ENCODE measurements at places on chromosomes 12 and 14.

DNA sequence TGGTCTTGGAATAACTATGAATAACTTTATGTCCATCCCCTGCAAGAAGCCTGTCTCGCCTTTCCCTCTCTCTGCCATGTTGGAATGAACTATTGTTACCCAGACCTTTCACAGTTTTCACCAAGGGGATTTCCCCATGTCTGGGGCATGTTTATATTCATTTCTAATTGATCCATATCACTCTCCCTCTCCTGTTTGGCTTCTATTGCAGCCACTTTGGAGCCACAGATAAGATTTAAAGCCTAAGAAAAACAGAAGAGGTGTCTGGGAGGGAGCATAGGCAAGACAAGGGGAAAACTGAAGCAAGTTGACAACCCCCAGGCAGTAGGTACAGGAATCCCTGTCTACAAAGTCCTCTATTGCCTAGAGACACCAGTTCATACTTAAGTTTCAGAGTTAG lies 41.0 kb upstream of the FOXJ2 start:
- DNase-seq, result no peak

DNA sequence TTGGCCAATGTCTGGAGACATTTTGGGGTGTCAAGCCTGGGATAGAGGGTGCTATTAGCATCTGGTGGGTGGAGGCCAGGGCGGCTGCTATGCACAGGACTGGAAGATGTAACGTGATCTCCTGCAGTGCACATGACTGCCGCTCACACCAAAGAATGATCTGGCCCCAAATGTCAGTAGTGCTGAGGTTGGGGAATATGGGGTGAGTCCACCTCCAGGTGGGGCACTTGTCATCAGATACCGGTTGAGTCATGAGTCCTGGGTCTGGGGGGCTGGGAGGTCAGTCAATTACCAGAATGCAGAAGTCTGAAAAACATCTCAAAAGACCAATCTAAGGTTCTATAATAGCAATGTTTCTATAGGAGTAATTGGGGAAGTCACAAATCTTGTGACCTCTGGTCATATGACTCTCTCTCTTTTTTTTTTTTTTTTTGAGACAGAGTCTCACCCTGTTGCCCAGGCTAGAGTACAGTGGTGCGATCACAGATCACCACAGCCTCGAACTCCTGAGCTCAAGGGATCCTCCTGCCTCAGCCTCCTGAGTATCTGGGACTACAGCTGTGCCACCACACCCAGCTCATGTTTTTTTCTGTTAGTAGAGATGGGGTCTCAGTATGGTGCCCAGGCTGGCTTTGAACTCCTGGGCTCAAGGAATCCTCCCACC lies 6.0 kb upstream of the SDSL start:
- no peak for DNase-seq

GRCh38 chr12:64059685-64060084 lies 162.4 kb downstream of the KICS2 start:
- no peak for DNase-seq

DNA sequence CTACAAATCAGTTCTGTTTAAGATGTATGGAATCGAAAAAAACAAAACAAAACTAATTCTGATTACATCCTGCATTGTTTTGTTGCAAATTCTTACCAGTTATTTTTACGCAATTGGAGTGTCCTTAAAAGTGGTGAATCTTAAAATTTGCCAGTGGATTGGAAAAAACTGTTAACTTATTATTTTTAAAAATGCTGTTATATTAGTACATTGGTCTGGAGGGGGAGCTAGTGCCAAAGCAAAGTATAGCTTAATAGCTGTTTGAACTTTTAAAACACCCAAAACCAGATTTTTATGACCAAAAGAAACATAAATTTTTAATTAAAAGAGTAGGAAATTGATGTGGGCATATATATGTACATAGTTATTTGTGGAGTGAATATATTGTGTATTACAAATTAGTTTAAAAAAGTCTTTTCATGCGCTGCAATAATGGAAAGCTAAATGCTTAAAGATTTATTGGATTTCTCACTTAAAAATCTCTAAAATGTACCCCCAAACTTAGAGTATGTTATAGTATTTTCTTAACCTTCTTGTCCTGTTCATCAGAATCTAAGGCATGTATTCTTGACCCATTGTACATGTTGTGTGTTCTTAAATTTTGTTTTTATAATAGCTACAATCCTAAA lies 2.5 kb downstream of the FUT8 start:
- DNase-seq, result peak; percentile 31

GRCh38 chr12:3661028-3661427 lies 91.9 kb downstream of the CRACR2A start:
- no peak for DNase-seq

- no peak for DNase-seq
These were observed 8.8 kb downstream of the OLR1 start for GRCh38 chr12:10163084-10163483.

- no peak for DNase-seq
These were observed 438.1 kb downstream of the IPO8 start for GRCh38 chr12:30257618-30258017.

- no peak for DNase-seq
These were observed 13.5 kb downstream of the PHETA1 start for GRCh38 chr12:111355201-111355925.

DNA sequence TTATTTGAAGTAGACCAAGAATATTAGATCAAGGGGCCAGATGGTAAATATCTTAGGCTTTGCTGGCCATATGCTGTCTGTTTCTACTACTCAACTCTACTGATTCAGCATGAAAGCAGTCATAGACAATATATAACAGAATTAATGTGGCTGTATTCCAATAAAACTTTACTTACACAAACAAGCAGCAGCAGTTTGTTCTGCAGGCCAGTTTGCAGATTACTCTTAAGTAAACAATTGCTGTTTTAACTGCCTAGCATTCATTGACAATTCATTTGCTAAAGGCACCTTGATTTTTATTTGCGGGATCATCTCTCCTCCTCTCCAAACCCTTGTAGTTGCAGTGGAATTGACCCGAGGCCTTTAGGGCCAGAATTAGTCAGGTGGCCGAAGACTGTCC lies 94.1 kb upstream of the GARIN6 start:
- DNase-seq, result no peak

DNA sequence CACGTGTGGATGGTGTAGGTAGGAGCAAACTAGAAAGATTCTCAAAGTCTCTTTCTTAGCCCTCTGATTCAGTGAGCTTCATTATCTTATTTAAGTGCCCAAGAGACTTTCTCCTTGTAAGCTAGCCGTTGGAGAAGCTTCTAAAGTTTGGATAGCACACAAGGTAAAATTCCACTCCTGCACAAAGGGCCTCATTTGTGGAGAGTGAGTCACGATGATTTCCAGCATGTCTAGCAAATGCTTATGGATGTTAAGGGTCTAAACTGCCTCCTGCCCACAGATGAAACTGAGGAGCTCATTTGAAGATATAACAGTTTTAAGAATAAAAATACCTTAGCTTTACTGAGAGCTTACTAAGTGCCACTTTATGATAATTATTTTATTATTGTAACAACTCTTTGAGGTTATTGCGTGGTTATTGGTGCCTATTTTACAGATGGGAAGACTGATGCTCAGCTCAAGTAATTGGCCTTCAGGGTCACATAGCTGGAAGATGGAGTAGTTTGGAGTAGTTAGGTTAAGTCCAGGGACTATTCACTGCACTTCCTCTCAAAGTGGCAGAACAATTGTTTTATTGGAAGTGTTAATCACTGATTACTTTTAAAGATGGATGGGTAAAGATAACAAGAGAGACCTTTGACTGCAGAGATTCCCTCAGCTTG lies 78.7 kb upstream of the HIF1A start:
- DNase-seq, result peak; percentile 77

GRCh38 chr12:131390412-131391334 lies 320.2 kb upstream of the SFSWAP start:
- no peak for DNase-seq

GRCh38 chr14:95328729-95329503 lies 9.2 kb upstream of the CLMN start:
- no peak for DNase-seq

- no peak for DNase-seq
These were observed 598 bp downstream of the UBE2N start for GRCh38 chr12:93441081-93441616.

- DNase-seq, result no peak
These were observed 287.1 kb upstream of the SRRM4 start for GRCh38 chr12:118694128-118694775.

GRCh38 chr12:2336409-2336829 lies 283.6 kb downstream of the CACNA1C start:
- peak; percentile 87 for DNase-seq

DNA sequence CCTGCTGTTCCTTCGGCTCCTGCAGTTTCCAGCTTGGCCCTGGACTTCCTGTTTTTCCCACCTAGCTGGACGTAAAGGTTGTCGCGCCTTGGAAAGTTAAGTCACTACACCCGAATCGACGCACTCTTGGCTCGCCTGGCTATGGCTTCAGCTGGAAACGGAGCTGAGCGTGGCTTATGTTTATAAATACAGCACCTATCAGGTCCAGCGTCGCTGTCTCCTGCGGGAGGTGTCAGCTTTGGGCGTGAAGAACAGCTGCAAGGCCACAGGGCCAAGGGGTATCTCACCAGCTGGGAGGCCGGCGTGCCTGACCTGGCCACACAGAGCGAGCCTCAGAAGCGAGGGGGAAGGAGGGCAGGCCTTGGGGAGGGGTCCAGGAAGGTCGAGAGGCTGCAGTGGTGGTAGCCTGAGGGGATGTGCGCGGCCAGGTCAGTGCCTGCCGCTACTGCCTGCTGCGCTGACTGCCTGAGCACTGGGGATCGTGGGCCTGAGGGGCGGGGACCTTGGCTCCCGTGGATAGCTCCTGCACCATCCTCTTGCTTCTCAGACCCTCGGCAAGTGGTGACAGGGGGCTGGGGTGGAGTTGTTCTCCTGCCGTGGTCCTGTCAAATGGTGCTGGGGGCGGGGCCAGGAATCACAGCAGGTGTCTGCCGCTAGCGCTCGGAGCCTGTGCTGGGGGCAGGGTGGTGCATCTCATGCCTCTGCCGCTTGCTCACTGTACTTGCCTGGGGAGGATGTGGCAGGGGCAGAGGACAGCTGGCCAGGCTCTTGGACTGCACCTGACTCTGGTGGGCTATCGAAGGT lies 12.5 kb downstream of the PACS2 start:
- DNase-seq, result no peak

DNA sequence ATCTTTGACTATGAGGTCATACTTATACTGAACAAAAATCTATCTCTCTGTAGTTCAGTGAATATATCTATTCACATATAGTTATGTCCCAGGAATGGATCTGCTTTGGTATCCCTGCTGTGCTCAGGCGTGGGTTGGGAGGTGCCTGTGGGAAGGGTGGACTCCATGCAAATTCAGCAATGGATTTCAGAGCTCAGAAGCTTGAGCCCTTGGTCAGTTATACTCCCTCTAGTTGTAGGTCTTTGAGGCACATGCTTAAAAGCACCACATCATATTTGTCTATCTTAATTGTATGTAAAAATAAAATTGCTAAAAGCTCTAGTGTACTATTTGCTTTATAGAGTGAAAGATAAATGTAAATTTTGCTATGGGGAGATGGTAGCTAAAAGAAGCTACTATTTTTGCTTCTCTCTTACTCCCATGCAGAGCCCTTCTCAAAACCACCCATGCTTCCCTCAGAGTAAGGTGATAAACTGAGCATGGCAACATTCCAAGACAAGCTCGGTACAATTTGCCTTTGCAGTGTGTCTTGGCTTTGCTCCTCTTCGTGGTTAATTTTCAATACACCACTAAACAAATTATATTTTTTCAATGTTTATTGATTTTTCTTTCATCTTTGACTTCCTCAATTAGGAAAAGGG lies 54.9 kb downstream of the SLC16A7 start:
- peak; percentile 18 for DNase-seq

GRCh38 chr12:41039461-41039860 lies 148.7 kb upstream of the PDZRN4 start:
- no peak for DNase-seq
